ENCODE measurements at places on chromosomes 1 and 21.

GRCh38 chr1:14925336-14926136 lies 228.0 kb upstream of the TMEM51 start:
- DNase-seq = no peak

DNA sequence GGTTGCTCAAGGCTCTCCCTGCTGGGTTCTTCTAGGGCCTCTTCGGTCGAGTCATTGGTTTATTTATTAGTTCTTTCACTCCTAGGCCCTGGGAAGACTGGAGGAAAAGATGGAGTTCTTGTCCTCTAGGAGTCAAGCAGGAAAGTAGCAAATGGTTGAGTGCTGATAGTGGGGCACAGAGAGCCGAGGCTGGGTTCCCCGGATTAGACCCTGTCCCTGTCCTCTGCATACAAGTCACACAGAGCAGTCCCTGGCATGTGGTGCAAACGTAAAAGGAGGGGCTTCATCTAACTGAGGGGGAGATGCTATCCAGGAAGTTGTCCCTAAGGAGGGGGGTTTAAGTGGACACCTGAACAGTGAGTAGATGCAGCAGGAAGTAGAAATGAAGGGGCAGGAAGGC lies 19.2 kb upstream of the KCNE2 start:
- no peak for DNase-seq

GRCh38 chr1:34178072-34178471 lies 1.4 kb downstream of the C1orf94 start:
- DNase-seq = no peak

- no peak for DNase-seq
These were observed 34.2 kb downstream of the CAMTA1 start for GRCh38 chr1:6819246-6820040.

DNA sequence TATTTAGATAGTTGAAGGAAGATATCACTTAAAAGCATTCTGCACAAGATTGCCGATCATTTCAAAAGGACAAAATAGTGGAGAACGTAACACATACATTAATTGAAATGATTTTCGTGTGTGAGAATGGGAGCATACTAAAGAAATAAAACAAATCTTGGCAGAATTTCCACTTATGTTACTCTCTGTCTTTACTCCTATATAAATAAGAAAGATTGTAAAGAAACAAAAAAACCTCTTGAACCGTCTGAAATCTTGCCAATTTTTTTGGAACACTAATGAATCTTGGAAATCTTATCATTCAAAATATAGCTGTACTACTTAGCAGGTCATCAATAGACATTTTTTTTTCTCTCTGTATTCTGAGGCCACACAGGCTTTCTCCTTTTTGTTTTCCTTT lies 528.8 kb upstream of the NCAM2 start:
- DNase-seq = no peak

DNA sequence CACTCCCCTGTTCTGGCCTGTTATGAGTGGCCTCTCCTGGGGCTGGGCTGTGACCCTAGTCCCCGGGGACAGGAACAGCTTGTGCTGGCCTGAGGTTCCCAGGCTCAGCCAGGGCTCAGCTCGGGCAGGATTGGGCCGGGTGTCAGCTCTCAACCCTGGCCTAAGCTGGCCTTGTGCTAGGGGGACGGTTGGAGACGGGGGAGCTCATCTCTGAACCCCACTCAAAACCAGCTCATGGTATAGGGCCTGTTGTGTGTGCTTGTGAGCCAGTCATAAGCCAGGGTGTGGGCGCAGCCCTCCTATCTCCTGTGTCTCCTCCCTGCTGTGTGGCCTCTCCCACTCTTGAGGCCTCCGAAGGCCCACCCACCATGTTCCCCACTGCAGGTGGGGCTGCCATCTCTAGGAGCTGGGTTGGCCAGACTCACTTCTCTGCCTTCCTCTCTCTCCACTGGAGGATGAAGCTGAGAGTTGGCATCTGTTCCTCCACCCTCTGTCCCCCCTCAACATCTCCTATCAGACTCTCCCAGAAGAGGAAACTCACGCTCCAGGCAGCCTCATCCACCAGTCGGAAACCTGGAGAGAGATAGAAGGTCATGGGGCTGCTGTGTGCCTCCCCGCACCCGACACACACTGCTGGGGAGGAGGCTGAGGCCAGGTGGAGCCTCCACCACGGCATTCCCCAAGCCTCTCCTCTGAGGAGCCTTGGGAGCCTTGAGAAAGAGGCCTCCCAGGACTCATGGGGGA lies 1.4 kb downstream of the PEAR1 start:
- DNase-seq = no peak

- peak; percentile 56 for DNase-seq
These were observed at the start of gene FABP3 for GRCh38 chr1:31373056-31373896. FABP3 (minus strand) TSS chr1:31373076; CDS start chr1:31373014, 62 bp downstream.

- DNase-seq = no peak
These were observed 50.9 kb upstream of the ARHGEF16 start for GRCh38 chr1:3403388-3404231.

Measured in NB4 (cell line).